NCI-H1092 treated with DMSO at 0.1 percent for 48 hours (cell line): ENCODE measurements at places on chromosomes 7 and 10.
A peak's percentile ranks its signal among the peaks of the same experiment; 100 is the strongest.

- peak; percentile 1 for DNase-seq
These were observed 815 bp downstream of the CCSER2 start for GRCh38 chr10:84329196-84329611.

GRCh38 chr7:134470864-134471263, 12.0 kb upstream of the AKR1B1 start:
- no peak for DNase-seq

DNA sequence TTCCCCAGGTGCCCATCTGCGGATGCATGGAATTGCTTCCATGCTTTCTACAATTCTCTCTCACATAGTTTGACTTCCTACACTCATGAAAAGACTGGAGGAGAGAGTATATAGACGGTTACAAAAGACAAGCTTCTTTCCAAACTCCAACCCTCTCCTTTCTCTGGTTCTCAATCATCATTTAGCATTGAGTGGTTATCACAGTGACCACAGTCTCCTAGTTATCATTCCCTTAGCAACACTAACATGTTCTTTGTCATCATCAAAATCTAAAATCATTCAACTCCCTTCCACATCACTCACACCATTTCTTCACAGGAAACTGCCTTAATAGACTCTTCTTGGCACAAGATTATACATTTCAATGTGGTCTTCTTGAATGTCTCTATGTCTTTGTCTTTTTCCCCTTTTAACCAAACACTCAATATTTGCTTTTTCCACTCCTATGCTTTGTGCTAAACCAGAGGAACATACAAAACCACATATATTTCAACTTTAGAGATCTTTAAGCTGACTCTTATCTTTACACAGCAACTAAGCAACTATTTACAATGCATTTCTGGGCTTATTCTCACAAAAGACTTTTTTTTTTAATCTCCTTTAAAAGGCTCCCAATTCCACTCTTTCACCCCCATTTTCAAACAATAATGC, 126.3 kb downstream of the CNOT4 start:
- no peak for DNase-seq

- no peak for DNase-seq
These were observed 147.9 kb downstream of the CHCHD3 start for GRCh38 chr7:132934017-132934416.

- peak; percentile 30 for DNase-seq
These were observed 71.8 kb upstream of the GSDME start for GRCh38 chr7:24828891-24829661.
